T-helper 22 cell (primary cell): ENCODE measurements at places on chromosomes 7 and 10.

DNA sequence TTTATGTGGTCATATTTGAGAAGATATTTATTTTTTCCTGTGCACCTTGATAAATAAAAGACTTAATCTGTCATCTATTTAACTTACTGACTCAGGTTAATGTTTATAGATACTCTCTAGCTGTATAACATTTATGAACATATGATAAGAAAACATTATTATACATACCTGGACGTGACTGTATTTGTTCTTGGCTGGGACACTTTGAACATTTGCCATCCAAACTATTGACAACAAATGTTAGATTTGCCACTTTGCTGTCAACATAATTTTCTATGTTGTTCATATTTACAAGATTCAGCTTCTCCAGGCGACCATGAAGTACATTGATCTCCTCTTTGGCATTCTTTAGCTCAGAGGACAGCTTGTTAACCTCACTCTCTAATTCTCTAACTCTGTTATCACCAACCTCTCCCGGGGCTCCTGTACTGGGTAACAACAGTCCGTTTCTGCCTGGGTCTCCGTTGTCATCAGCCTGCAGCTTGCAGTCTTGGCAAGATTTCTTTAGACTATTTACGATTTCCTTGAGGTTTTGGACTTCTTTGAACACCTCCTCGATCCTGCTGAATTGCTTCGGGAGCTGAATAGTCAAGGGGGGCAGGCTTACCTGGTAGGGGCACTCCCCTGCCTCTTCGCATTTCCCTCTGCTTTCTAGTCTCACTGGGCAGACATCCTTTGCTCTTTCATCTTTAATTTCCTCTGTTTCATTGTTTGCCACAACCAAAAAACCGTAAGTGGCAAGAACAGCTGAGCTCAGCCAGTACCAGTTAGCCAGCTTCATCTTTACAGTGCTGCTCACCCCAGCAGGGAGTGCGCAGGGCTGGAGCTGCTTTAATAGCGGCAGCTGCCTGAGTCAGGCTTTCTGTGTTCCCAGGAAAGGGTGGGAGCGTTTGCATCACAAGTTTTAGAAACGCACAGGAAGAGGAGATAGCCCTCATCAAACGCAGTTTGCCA lies at the start of gene FGL2:
Gene FGL2, minus strand, starts transcription at position 807 of the 954 bp plus-strand sequence. Its CDS starts 26 bp downstream, at position 781.
- DNase-seq, result peak; percentile 4

- no peak for DNase-seq
These were observed 5.7 kb upstream of the FAM241B start for GRCh38 chr10:69624245-69624786.

GRCh38 chr7:73685311-73685710 lies 1.9 kb downstream of the BUD23 start:
- no peak for DNase-seq

- no peak for DNase-seq
These were observed 1.4 kb upstream of the IL6 start for GRCh38 chr7:22725585-22725984.

- DNase-seq, result no peak
These were observed 73.1 kb downstream of the CLEC2L start for GRCh38 chr7:139596626-139597025.

GRCh38 chr10:23945845-23946244 lies 263.1 kb upstream of the KIAA1217 start:
- no peak for DNase-seq

DNA sequence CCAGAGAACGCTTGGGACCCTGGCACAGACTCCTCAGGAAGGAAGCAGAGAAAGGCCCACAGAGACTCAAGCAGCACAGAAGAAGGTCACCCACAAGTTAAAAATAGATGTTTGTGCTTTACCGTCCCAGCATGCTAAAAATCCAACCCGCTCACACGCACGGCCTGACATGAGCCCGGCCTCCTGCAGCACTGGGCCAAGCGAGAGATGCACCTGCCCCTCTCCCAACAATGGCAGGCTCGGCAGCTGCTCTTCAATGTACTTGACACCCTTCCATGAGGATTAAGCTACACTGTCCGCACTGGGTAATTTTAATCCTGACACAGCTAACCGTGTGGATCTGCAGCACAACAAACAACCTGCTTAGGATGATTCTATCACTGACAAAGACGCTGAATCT lies 9.3 kb downstream of the DIP2C start:
- no peak for DNase-seq

DNA sequence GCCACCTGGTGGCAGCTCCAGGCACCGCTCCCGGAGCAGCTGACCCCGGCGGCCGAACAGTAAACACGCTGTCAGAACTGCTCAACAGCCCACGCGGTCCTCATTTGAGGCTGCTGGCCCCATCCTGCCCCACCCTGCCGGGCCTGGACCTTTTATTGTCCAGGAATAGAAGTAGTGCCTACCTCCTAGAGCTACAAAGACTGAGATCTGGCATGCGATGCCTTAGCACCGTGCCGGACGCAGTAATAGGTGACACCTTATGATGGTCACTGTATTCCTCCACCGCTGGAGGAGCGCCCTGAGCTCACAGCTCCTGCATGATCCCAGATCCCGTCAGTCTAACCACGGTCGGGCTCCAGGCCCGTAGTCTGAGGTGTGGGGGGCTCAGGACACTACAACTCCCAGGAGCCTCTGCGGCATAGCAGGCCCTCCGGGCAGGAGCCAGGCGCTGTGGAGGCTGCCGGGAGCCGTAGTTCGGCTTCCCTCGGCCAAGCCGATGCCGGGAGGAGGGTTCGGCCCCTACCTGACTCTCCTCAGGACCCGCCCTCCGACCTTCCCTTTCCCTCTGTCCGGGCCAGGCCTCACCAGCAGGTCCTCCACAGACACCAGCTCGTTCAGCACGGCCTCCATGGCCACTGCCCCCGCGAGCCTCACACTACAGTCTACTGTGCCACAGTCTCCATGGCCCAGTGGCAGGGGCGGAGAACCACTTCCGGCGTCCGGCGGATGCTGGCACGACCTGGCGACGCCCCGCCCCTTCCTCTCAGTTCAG lies at the start of gene FIS1:
Gene FIS1, minus strand, starts transcription at position 707 of the 772 bp plus-strand sequence. Its CDS starts 77 bp downstream, at position 630.
- DNase-seq, result peak; percentile 88

DNA sequence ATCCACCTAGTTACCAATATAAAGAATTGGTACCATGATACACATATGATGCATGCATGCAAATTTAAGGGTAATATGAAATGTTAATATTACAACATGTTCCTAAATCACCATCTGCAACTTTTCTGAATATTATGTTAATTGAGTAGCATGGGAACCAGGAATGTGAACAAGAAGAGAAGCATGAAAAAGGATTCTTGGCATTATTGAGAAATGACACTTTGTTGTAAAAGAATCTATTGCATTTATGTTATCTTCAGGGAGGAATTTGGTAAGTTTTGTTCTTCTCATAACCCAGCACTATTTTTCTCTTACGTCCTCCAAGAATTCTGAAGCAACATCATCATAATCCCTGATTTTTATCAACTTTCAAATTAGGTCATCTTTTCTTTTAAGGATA lies 159.9 kb upstream of the SLC25A13 start:
- DNase-seq, result no peak

GRCh38 chr7:157614457-157615020 lies 277.7 kb downstream of the DNAJB6 start:
- DNase-seq, result no peak

DNA sequence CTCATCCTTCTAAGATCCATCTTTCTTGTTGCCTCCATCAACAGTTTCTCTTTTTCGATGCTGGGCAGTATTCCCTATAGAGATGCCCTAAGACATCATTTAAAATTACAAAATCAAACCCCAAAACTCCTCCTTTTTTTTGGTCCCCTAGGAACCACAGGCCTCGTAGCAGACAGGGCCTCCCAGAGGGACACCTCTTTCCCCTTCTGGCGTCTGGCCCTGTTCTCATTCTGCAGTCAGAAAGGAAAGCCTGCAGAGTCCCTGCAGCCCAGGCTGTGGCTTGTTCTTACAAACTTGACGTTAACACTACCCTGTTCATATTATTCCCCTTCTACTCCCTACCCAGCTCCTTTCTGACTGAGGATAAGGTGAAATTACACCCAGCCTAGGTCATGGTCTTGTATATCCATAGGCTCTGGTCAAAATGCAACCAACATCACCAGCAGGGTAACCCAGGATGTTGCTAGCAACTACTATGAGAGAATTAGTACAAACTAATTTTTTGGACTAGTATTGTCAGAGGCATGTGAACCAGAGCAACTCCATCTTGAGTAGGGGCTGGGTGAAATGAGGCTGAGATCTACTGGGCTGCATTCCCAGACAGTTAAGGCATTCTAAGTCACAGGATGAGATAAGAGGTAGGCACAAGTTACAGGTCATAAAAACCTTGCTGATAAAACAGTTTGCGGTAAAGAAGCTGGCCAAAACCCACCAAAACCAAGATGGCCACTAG lies 3.5 kb upstream of the EPHA1 start:
- no peak for DNase-seq

GRCh38 chr7:101673951-101674350 lies 44.9 kb upstream of the MYL10 start:
- DNase-seq, result no peak

DNA sequence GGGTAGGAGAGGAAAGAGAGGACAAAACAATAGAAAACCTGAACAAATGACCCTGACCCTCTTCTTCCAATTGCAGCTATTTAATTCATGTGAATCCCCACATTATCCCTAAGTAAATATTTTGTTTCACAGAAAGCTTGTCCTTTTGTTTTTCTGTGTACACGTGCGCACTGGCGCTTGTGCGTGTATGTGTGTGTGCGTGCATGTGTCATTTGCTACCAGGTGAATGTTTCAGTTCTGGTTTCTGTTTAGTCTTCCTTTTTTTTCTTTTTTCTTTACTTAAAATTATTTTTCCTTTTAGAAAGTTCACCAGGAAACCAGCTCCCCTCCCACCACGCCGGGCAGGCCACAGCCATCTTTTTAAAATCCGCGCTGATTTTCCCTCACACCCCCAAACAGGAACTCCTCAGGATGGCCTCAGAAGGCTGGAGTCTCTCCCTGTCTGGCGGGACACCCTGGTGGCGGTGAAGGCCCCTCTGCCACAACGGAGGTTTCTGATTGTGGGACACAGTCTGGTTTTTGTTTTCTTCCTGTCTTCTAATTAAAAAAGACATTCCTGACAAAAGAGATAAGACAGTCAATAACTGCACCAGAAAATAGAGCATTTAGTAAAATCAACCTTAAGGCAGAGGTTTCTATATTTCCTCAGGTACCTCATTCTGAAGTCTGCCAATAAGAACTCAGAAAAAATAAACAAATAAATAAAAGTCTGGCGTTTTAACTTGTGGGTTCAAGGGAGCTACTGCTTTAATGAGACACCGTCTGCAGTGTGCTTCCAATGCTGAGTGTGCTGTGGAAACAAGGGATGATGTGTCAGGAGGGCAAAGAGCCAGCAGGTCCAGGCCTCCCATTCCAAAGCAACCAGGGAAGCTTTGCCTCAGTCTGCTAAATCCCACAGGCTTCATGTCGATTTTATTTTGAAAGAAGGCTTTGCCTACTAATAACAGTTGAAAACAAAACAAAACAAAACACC lies 17.4 kb downstream of the IRF5 start:
- no peak for DNase-seq

- DNase-seq, result no peak
These were observed 31.8 kb downstream of the KLRG2 start for GRCh38 chr7:139451638-139452037.

DNA sequence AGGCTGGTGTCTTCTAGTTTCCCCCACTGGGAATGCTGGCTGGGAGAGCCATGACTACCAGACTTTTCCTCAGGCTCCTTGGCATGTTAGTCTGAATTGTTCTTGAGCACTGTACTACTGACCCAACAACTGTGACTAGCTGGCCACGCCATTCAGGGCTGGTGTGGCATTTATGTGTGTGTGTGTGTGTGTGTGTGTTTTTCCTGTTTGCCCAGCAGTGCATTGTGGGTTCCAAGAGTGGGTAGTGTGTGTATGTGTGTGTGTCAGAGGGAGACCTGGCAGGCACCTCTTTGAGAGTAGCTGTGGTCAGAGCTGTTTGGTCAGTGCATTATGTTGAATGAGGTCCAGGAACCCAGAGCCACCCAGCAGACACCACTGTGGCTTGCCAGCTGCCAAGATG lies 9.2 kb downstream of the PCBD1 start:
- DNase-seq, result no peak

DNA sequence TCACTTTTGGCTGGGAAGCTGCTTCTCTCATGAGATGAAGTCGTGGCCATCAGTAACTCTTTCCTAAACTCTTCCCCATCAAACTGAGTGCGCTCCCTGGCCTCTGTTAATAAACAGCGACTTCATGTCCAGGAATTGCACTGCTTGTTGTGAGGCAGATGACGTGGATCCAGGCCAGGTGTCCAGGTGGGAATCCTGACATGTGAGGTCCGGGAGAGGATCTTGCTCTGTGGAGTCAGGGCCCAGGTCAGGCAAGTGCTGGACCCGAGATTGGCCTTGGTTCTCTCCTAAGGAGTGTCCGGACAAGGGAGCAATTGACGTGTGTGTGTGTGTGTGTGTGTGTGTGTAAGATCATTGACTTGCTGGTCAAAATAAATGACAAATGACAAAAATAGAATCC lies 362.7 kb downstream of the GLRX3 start:
- no peak for DNase-seq

DNA sequence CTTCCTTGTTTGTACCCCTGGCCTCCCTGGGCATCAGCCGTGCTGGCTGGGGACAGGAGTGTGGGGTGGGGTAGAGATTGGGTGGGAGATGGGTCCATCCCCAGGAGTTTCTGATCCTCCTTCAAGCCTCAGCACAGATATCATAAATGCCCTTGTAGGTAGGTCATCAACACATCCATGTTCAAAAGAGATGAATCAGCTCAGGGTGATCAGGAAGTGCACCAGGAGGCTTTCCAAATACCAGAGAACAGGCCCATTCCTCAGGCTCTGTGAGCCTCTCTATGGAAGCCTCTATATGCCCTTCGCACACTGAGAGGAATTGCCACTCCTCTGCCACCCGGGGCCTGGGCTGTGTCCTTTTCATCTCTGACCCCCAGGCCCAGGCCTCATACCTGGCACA lies 31.9 kb upstream of the ADCYAP1R1 start:
- no peak for DNase-seq

GRCh38 chr10:128031216-128031615 lies 95.0 kb downstream of the MKI67 start:
- no peak for DNase-seq

- no peak for DNase-seq
These were observed 81.7 kb downstream of the NKX6-2 start for GRCh38 chr10:132704008-132704814.

DNA sequence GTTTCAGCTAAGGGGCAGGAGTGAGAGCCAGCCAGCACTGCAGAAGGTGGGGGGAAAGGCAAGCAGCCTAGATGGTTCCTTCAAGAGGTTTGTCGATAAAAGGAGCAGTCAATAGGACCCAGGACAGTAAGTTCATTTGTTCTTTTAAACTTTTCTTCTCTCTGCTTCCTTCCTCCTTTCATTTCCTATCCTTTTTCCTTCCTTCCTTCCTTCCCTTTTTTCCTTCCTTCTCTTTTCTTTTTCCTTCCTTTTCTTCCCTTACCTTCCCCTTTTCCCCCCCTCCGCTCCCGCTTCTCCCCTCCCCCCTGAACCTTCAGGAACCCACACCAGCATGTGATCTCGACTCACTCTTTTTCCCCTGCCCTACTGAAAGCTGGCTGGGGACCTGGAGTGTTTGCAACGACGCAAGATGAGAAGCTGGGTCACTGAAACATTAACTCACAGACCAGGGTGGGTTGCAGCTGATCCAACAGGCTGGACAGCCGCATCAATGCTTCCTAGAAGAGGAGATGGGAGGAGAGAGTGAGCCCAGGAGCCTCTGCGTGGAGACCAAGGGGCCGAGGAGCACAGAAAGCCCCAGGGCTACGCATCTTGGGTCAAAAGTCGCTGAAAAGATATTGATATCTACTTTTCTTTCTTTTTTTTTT lies 103.4 kb upstream of the SDK1 start:
- no peak for DNase-seq

GRCh38 chr10:132385389-132385667 lies 11.7 kb upstream of the PWWP2B start:
- DNase-seq, result no peak
